ENCODE measurements at places on chromosomes 5 and 9. TPM values are rescaled to one million over a fixed set of nuclear protein-coding genes. Genes with fewer than 3 reads are reported as not detected.

DNA sequence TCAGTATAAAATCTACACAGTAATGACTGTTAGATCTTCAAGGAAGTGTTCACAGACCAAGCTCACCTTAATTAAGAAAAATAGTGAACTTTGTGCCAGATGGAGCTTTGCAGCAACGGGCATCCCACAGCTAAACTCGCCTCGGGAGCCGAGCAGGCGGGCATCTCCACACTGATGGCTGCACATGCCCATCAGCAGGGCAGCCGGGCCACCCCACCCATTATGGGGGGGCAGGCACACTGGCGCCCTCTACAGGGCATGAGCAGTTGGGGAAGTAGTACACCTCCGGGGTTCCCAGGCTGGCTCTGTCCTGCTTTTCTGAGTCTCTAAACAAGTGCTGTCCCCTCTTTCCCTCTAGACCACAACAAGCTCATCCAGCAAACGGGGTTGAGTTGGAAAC lies 21.6 kb downstream of the ANKS6 start:
- no peak for DNase-seq
- no peaks in the 10 kb centered on the region for H3K36me3 ChIP-seq
- no peak overlapping the region for H3K4me3 ChIP-seq
- no peak overlapping the region for H3K27ac ChIP-seq

The CDX1 gene
- total RNA-seq: not detected

GRCh38 chr5:158940977-158941376 lies 158.7 kb downstream of the EBF1 start:
- no peaks in the 10 kb centered on the region for H3K36me3 ChIP-seq
- no peak overlapping the region for H3K4me3 ChIP-seq
- H3K27ac ChIP-seq: no peak overlapping the region
- DNase-seq: no peak

The DIMT1 gene
- total RNA-seq: 40.4 TPM

DNA sequence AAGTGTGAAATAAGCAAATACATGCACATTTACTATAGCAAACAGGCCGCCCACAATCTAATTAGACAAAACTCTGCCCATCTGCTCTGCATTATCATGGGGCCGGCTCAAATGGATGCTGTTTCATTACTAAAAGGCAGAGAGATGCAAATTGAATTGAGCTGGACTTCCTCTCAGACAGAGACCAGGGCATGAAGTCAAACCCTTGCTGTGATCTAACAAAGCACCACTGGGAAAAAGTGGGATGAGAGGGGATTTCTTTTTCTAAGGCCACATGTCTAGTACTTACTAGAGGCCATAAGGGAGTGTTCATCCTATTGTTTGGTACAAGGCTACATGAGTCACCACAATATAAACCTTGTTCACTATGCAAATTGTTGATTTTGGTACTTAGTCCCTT lies 614.7 kb downstream of the ISL1 start:
- H3K4me1 ChIP-seq: no peaks in the 10 kb centered on the region
- no peaks in the 10 kb centered on the region for H3K27me3 ChIP-seq
- H3K27ac ChIP-seq: no peak overlapping the region

DNA sequence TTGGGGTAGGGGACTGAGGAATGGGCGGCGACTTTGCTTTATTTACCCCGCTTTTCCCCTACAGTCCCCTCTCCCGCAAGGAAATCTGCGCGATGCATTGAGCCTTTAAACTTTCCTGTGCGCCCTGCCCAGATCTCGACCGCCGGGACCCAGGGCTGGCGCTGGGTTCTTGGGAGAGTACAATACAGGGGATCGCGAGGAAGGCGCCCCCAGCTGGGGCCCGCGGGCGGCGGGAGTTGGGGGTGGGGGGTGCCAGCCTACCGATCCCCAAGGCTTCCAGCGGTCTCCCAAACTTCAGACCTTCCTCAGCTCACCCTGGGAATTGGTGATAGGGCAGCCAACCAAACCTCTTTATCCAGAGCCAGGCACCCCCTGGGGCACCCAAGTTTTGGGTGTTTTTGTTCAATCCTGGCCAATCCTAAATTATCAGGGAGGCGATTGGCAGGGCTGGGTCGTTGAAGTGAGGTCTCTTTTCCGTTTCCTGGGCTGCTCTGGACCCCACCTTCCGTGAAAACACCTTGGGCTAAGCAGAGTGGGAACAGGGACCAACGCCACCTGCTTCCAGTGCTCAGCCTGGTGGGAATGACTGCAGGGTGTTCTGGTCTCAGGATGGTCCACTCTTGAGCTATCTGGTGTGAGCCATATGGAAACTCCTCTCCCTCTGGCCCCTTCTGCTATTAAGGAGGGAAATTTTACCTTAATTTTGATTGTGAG lies 51.4 kb upstream of the DAB2IP start:
- peaks cover 5% of the 10 kb centered on the region for H3K36me3 ChIP-seq
- no peak for DNase-seq
- H3K27ac ChIP-seq: no peak overlapping the region
- H3K27me3 ChIP-seq: peaks cover 33% of the 10 kb centered on the region

DNA sequence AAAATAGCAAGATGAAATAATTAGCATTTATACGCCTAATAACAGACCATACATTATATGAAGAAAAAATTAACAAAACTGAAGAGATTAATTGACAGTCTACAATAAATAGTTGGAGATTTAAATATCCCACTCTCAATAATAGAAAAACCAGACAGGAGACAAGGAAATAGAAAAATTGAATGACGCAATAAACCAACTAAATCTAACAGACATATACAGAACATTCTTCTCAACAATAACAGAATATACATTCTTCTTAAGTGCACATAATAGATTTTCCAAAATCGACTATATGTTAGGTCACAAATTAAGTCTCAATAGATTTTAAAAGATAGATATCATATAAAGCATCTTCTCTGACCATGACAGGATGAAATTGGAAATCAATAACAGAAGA lies 25.6 kb upstream of the RNF180 start:
- H3K27me3 ChIP-seq: no peaks in the 10 kb centered on the region
- H3K27ac ChIP-seq: no peak overlapping the region
- no peaks in the 10 kb centered on the region for H3K4me1 ChIP-seq
- no peak overlapping the region for H3K4me3 ChIP-seq
- DNase-seq: no peak

- H3K4me3 ChIP-seq: no peak overlapping the region
- no peaks in the 10 kb centered on the region for H3K4me1 ChIP-seq
- H3K27me3 ChIP-seq: peaks cover 27% of the 10 kb centered on the region
- DNase-seq: no peak
- H3K36me3 ChIP-seq: no peaks in the 10 kb centered on the region
- H3K27ac ChIP-seq: no peak overlapping the region
Observed at GRCh38 chr9:89942643-89943042, 337.8 kb downstream of the GADD45G start.

The RFK gene
- 9.2 TPM for total RNA-seq
